ENCODE measurements at places on chromosomes 5 and 9.

DNA sequence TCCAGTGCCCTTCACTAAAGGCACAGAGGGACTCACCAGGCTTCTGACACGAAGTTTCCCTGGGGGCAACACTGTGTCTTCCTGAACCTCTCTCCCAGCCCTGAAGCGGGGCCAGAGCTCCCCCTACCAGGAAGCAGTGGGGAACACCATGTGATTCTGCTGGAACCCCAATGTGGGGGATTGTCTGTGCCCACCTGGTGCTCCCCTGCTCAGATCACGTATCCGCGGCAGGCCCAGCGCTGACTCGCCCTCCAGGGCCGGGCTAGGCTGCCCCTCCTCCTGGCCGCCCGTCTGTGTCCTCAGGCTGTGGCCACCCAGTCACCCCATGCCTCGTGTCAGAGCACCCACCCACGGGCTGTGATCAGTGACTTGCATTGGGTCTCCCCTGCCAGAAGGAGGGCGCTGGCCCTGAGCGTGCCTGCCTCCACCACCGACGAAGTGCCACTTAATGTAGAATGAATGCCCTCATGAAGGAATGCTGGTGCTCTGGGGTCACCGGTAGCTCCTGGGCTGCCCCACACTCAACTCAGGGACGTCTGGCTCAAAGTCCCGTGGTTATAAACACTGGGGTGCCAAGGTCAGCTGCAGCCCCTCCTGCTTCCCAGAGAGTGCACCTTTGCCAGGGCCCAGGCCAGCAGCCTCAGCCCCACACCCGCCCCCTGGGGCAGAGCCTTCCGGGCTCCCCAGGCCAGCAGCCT lies 22.1 kb downstream of the SARDH start:
- DNase-seq = peak; percentile 32

DNA sequence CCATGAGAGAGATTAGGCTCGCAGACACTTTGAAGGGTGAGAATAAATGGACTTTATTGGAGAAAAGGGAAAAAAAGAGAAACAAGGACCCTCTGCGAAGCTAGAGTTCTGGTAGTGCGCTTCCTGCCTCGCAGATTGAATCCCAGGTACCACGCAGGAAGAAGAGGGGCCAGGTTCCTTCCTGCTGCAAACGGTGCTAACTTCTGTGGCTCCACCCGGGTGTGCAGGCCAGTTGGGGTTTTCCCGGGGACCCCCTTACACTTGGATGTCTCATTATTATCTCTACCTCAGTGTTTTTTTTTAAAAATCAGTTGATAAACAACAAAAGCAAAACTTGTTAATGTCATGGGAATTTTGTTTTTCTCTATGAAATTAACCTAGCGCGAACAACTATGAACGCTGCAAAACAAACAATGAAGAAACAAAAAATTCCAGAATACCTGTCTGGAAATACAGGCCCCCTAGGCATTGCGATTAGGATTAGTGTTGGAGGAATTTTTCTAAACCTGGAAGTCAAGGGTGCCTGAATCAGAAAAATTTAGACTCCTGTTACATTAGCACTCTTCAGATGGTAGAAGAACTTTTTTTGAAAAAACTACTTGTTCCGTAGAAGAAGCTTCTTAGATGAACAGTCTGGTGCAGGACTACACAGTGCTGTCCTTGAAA lies 414.5 kb downstream of the MAN2A1 start:
- no peak for DNase-seq

GRCh38 chr5:57493034-57493433 lies 10.4 kb upstream of the ACTBL2 start:
- no peak for DNase-seq

GRCh38 chr5:156025656-156026055 lies 301.3 kb upstream of the SGCD start:
- DNase-seq = no peak

DNA sequence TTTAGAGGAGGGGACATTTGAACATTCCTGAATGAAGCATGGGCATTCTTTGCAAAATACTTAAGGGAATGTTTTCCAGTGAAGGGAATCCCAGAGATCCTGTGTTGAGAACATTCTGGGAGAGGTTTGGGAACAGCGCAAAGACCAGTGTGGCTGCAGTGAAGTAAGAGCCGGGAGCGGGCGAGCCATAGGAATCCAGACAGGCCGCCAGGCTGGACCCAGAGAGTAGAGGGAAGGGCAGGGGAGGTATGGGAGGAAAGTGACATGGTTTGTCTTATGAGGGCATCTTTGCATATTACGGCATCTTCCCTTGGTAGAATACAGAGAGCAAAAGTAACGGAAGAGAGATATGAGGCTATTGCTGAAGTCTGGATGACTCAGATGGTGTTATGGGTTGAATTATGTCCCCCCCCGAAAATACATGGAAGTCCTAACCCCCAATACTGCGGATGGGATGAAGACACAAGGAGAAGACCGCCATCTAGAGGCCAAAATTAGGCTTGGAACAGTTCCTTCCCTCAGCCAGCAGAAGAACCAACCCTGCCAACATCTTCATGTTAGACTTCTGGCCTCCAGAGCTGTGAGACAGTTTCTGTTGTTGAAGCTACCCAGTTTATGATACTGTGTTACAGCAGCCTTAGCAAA lies 268.2 kb downstream of the MAST4 start:
- peak; percentile 22 for DNase-seq

- DNase-seq = no peak
Measured at GRCh38 chr5:10690460-10691440, 70.3 kb downstream of the DAP start.

GRCh38 chr5:180472269-180472668 lies 21.9 kb upstream of the CNOT6 start:
- no peak for DNase-seq

DNA sequence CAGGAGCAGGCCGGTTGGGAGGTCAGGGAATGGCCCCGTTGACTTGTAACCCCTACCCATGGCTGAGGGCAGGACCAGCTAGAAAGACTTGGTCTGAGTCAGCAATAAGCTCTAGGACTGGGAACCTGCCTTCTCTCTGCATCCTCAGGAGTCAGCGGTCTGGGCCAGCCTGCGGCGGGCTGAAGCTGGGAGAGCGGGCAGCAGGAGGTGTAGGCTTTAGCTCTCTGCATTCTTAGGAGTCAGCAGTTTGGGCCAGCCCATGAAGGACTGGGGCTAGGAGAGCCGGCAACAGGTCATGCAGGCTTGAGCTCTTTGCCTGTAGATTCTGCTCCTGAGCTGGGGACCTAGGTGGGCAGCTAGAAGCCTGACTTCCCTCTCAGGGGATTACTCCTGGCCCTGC lies 6.4 kb upstream of the SMIM32 start:
- DNase-seq = no peak

DNA sequence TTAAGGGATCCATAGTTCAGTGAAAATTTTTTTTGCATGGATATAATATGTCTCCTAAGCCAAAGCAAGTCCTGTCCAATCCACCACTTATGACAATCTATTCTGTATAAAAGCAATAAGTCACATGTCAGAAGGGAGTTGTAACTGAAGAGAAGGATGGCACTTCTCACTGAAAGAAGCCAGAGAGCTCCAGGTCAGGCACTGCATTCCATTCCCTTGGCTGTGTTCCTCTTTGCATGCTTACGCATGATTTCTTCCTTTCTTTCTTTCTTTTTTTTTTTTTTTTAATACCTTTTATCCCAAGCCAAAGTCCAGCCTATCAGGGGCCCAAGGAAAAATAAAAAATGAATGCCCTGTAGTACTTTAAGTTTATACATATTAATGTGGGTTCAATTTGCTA lies 39.8 kb downstream of the MAMDC2 start:
- DNase-seq = no peak

DNA sequence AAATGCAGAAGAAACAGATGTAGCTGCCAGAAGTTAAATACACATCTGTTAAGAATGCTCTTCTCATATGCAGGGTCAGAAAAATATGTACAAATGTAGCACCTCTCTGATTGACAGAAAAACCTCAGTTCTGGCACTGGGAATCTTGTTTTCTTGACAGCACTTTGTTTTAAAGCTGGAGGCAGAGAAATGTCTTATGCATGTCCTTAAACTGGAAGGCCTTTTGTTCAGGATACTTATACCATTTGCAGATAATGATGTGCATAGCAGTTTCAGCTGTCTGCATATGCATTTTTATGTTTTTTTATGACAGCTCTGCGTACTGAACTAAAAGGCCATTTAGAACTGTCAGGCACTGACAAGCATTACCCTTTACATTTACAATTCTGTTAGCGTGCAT lies 567.9 kb downstream of the EBF1 start:
- no peak for DNase-seq

- no peak for DNase-seq
Measured at GRCh38 chr9:126628969-126629674, 15.4 kb downstream of the LMX1B start.

DNA sequence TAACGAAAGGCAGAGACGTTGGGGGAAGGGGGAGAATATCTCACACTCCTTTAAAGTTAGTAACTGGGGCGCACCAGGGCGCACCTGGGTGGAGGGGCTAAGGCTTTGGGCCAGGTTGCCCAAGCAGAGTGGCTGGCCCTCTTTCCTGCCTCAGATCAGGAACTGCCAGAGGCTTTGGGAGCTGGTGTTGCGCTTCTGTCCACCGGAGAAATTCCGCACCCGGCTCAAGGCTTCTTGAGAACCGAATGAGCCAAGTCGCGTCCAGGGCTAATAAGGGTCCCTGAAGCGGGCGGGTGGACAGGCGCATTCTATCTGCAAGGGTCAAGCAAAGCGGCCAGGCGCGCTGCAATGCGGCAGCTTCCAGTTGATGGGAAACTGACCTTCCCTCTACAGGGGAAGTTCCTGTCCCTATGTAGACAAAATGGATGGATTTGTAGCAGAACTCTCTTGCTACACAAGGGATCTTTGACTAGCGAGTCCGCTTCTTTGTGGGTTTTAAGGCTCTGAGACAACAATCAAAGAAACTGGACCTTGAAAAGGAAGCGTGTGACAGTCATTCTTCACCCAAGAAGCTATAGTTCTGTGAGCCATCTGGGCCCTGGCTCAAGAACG lies 5.5 kb downstream of the PAX5 start:
- DNase-seq = no peak

- DNase-seq = no peak
Measured at GRCh38 chr5:5407924-5408323, 14.6 kb upstream of the ICE1 start.

GRCh38 chr9:33840381-33840780 lies 23.4 kb downstream of the UBE2R2 start:
- no peak for DNase-seq

DNA sequence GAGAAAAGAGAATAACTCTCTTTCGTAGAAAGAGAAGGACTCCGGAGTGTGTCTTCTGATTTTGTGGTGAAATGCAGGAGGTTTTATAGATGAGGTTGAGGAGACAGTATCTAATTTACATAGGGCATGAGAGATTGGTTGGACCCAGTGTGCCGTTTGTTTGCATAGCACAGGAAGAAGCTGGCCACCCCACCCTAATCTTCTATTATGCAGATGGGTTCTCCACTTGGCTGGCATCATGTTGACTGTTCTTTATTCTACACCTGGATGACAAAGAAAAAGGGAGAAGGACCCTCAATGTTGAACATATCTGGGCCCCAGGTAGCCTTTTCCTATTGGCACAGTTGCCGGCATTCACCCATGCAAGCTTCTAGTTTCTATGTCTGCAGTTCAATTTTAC lies 23.2 kb upstream of the MINAR2 start:
- DNase-seq = no peak

DNA sequence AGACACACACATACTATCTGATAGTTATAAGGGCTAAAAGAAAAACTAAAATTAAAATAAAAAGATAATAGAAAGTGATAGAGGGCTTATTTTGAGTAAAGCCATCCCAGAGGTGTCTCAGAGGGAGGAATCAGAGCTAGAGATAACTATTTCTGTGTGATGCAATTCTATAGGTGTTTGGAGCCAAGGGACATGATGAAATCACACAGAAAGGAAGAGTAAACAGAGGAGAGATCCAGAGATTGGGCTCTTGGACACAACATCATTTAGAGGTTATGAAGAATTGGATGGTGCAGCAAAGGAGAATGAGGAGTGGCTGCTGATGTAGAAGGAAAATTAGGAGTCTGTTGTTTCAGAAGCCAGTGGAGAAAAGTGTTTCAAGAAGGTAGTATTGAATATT lies 393.5 kb downstream of the DIRAS2 start:
- no peak for DNase-seq

DNA sequence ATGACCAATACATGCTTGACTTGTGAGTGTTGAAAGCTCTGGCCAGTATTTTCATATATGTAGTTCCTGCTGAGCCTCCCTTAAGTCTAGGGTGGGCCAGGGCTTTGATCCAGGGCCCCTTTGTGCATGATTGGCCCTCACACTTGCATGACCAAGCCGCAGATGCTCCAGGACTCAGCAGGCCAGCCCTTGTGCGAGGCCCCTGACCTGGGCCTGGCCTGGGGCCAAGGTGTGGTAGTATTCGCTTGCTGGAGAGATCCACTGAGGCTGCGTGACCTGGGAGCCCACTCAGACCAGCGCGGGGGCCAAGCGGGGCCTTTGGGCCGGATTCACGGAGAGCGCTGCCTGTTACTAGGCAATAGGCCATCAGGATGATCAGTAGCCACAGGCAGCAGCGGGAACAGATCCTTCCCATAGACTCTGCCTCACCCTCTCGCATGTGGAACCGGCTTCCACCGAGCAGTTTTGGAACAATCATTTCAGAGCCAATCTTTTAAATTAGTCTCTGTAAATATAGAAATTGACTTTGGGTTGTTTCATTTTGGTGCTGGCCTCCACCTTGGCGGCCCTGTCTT lies 79.0 kb upstream of the PTCH1 start:
- no peak for DNase-seq

DNA sequence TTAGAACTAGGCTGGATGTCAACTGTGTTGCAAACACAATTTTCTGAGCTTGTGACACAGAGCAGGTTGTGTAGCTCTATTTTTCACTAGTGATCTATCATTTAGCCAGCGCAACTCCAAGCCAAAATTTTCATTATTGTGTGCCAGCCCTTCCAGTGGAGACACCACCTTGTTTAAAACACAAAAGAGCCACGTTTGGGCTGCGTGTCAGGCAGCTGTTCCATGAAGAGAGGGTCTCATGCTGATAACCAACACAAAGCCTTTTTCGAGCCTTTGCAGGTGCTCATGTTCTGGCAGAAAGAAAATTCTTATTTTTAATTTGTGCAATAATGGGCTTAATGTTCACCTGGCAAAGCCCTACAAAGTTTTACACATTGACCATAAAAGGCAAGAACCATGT lies 237.6 kb upstream of the RGMB start:
- no peak for DNase-seq

DNA sequence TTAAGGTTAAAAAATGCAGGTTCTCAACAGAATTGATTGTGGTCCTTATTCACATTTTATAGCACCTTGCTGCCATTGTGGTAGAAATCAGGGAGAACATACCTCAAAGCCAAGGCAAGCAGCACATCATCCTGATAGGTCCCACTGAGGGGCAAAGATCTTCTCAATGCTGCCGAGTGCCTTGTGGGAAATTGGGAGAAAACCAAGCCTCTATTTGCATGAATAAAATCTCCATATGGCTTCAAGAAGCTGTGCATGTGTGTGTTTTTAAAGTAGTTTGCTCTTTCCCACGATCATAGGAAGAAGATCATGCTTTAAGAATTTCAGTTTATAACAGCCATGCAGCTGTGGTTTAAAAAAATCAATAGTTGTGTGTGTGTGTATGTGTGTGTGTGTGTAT lies 216.9 kb upstream of the FBXL7 start:
- DNase-seq = no peak

All from stimulated activated CD4-positive, alpha-beta T cell treated with anti-CD3 and anti-CD28 coated beads, Interleukin-2, amount 100 ng/mL, for 24 hours (primary cell).